ENCODE measurements at places on chromosomes 12 and 14.

DNA sequence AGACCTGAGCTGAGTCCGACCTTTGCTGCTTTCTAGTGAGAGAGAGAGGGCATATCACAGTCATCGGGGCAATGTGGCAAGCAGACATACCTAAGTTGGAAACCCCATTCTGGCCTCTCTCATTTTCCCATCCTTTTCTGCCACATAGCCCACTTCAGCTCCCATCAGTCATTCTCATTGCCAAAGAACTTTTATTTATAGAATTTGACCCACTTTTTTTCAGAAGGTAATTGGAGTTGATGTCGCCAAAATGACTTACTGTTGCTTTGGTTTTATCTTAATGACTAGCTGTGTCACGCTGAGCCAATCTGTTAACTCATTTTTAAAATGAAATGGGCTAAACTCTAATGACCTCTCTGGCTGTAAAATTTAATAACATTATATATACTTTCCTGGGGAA lies 63.9 kb upstream of the RMST start:
- no peak for DNase-seq

- DNase-seq: peak; percentile 7
Measured at GRCh38 chr14:93431036-93431670, 414 bp downstream of the UNC79 start.

GRCh38 chr12:38099686-38100085 lies 216.9 kb upstream of the ALG10B start:
- DNase-seq: no peak

DNA sequence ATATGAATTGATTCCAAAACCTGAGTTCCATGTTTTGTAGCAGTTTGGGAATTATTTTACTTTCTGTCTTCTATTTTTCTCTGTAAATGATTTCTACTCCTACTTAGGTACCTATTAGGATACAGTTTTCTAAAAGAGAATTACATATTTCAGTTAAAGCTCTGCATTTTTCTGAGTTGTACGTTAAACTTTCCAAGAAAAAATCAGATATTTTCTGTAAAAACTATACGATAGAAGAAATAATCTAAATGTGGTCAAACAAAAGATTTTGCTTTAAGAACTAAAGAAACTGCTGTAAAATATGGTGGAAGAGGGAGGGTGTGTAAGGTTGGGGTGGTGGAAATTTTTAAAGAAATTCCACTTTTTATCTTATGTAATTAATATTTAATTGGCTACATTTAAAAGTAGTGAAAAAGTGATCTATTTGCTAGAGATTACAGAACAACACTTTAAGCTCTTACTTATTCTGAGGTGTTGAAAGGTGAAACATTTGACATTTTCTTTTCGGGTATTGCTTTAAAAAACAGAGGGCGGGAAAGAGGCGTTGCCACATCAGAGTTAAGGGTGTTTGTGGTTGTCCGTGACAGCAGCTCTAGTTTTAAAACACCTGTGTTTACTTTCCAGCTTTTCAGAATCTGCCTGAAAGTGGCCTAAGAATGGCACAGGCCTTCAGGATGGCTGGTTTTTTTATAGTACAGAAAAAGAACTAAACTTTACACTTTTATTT lies 187.3 kb downstream of the MIPOL1 start:
- DNase-seq: no peak

DNA sequence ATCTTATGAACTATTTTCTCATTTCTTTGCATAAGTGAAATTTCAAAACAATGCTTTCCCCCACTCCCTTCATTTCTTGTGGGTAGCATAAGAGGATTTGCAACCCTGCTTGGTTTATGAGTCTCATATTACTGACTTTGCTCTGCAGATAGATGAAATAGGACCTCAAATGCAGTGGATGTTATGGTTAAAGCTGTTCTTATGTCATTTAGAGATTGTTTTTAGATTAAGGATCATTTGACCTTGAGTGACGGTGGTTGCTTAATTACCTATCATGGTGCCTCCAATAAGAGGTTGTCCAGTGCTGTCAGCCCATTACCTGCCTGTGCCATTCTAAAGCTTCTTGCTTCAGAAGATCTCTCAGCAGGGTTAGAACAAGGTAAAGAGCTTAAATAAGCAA lies 351.4 kb upstream of the ATP2B1 start:
- DNase-seq: no peak

DNA sequence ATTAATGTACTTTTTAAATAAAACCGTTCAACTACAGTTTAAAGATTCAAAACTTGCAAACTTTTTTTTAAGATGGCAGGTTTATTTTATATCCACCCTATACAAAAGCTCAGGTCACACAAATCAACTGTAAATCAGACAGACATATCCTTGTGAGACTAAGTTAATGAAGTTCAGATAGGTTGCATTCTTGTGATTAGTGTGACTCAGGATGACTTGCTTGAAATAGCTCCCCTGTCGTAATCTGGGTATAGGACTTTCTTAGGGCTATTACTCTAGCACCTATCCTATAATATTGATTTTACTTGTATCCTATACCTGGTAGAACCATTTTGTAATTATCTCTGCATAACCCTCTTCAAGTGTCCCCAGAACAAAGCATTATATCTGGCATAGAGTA lies 9.5 kb upstream of the PRKD1 start:
- no peak for DNase-seq

DNA sequence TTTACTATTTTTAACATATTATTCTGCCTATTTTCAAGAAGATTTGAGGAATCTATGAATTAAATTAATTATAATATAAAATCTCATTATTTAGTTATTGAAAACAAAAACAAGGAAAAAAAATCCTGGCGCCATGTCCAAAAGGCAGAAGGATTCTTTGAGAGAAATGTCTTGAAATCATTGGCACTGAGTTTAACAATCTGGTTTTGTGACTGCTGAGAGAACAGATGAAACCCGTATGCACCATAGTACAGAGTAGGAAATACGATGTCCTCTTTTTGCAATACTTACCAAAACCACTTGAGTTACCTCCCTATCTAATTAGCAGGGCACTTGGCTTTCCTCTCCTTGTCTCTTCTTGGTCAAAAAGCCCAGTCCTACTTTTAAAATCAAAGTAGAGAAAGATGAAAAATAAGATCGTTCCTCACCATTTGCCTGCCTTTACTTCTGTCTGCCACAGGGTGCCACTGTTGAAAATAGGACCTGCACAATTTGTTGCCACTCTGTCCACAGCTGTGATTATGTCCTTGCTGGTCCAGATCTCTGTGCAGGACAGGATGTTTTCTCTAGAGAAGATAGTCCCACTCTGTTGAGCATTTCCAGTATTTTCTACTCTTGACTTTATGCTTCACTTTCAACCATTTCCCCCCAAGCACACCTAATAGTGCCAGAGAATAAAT lies 179.7 kb downstream of the PDZRN4 start:
- no peak for DNase-seq

GRCh38 chr14:88352698-88353097 lies 29.6 kb upstream of the KCNK10 start:
- no peak for DNase-seq

GRCh38 chr14:53062856-53063255 lies 90.3 kb downstream of the DDHD1 start:
- DNase-seq: no peak

DNA sequence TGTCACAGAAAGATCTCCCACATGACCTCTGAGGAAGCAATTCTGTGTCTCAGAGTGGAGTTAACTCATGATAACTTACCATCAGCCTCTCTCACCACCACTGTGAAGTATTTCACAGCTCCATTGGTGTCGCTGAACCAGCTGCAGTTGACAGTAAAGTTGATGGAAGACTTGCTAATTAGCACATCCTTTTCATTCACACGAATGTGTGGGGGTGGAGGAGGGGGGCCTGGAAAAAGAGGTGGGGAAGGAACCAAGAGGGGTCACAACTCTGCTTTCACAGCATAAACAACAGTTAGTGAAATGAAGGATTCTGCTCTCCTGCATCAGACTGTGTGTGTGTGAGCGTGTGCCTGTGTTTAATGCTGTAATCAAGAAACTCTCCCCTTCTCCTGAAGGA lies 82.1 kb downstream of the PTPRB start:
- DNase-seq: no peak

All from stimulated activated CD4-positive, alpha-beta T cell treated with anti-CD3 and anti-CD28 coated beads, Interleukin-15, amount 100 ng/mL, for 24 hours (primary cell).